ENCODE measurements at places on chromosomes 1 and 21. TPM values are rescaled to one million over a fixed set of nuclear protein-coding genes. Genes with fewer than 3 reads are reported as not detected.
A peak's percentile ranks its signal among the peaks of the same experiment; 100 is the strongest.

VAV3 gene
- total RNA-seq: 1.2 TPM

SLAMF9 gene
- not detected for total RNA-seq

FCGR2B gene
- 2.9 TPM for total RNA-seq

KCNJ10 gene
- not detected for total RNA-seq

PLEKHN1 gene
- total RNA-seq: 0.22 TPM

GRCh38 chr1:223553957-223554356 lies 111.5 kb downstream of the CAPN8 start:
- DNase-seq: no peak

DNA sequence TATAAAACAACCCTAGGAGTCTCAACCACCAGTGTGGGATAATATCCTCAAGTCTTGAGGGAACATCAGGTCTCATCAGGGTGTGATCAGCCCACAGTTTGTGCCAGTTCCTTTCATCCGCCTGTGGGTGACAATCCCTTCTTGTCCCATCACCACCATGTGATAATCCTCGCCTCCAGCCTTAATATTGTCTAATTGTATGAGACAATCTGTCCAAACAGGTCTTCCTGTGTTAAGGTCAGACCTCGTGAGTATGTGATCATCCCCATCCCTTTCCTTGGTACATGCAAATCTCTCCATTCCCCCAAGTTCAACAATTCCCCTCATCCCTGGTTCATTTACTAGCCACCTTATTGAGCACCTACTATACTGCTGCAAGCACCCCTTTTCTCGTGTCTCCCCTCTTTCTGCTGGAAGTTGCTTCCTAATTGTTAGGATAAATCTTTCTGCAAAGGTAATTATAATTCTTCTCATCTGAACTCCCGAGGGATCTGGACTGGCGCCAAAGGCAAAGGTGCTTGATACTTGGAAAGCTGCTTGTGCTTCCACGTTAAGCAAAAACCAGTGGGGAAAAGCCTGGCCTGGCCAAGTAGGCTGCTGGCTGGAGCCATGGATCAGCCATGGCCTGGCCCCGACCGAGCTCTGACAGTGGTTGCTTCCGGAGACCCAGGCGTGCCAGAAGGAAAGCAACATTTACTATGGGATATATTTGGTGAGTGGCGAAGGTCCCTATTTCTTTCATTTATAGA lies 92.5 kb downstream of the RNF220 start:
- no peak for DNase-seq

DNA sequence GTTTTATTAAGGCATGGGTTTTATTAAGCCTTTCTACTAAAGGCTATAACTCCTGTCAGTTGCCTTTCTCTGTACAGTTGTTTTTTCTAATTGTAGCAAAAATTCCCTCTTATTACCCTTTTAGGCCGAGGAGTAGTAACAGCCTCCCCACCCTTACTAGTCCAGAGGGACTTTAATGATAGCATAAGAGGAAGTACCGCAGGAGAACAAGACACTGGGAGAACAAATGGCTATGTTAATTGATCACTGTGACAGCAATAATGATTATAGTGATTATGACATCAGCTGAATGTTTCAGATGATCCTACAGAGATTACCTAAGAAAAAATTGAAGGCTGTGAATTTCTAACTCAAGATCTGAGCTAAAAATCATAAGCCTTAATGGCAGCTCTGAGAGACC lies 383.0 kb upstream of the PTBP2 start:
- DNase-seq: no peak

DNA sequence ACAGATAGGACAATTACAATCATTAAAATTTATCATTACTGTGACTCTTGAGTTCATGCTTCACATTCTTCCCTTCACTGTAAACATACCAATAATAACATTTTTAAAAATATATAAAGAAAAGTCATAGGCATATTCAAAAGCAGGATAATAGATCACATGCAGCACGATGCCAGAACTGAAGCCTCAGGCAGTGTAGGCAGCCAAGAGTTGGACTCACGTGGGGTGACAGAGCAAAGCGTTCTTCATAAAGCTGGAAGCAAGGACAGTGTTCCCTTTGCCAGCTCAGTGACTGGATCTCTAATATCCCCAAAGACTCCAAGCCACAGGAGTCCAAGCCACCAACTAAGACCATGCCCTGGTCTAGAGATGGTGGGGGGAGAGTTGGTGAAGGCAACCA lies 77.7 kb downstream of the ODF2L start:
- DNase-seq: no peak

- no peak for DNase-seq
These were observed at the start of gene CTSE for GRCh38 chr1:206023695-206024094. Gene CTSE (minus strand): TSS chr1:206023895. CDS start chr1:206023791, 104 bp downstream.

DNA sequence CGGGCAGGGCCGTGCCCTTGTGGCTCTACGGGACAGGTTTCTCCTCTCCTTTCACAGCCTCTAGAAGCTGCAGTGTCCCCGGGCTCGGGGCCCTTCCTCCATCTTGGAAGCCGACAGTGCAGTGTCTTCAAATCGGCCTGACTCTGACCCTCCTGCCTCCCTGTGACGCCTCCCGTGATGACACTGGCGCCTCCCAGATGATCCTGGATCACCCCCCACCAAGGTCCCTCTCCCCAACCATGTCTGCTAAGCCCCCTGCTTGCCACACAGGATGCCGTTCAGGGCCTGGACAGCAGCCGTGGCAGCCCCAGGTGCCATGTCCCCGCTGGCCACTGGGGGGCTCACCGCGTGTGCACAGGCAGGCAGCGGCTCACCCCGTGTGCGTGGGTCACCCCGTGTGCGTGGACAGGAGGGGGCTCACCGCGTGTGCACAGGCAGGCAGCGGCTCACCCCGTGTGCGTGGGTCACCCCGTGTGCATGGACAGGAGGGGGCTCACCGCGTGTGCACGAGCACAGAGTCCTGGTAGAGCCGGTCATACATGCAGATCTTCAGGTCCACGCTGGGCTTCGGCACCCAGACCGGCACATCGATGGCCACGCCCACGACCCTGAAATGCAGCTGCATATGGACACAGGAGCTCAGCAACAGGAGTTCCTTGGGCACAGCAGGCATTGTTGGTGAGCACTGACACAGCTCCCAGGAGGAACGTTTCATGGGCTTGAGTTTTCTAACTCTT lies 24.9 kb upstream of the TMEM52 start:
- DNase-seq: peak; percentile 44

DNA sequence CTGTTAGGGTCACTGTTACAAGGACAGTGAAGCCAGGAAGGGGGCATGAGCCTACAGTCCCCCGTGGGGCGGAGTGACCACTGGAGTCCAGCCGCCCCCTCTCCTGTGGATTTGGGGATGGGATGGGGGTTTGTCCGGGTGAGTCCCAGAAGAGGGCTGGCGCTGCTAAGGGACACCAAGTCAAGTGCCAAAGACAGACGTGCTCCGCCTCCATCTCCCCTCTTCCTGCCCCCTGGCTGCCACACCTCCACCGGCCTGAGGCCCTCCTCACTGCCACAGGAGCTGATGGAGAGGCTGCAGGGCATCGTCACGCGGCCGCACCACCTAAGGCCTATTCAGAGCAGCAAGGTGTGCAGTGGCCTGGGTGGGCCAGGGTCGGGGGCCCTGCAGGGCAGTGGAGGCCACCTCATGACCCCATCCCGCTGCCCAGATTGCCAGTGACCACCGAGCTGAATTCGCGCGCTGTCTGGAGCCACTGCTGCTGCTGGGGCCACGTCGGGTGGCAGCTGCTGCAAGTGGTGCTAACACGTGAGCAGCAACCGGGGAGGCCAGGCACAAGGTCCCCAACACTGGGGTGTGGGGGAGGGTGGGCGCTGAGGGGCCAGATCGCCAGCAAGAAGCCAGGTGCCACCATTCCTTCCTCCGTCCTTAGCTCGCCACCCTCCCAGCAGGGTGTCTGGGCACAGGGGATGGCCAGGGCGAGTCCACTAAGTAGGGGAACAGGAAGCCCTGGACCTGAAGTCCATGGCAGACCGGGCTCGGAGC lies 4.9 kb downstream of the RNF207 start:
- DNase-seq: no peak
